ENCODE measurements at places on chromosomes 3 and 15.

- no peak for DNase-seq
Observed at GRCh38 chr3:177174607-177175170, 22.6 kb downstream of the TBL1XR1 start.

GRCh38 chr15:91936927-91937326 lies 83.4 kb downstream of the SLCO3A1 start:
- DNase-seq, result no peak

DNA sequence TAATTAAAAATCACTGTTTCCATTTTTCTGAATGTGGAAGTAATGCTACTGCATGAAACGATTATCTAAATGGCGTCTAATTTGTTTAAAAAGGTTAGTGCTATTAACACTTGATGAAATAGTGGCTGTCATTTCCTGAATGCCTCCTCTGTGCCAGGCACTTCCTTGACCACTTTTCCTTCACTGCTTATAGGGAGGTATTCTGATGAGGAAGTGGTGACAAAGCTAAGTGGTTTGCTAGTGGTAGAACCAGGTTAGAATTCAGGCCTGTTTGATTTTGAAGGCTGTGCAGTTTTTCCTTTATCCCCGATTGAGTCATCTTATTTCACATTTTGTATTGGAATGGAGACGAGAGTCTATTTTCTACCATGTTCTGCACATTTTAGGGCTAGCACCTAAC lies 119.0 kb downstream of the USP13 start:
- no peak for DNase-seq

GRCh38 chr3:46710671-46711295 lies 6.9 kb downstream of the PRSS50 start:
- DNase-seq, result no peak

GRCh38 chr3:176403531-176403930 lies 793.8 kb downstream of the TBL1XR1 start:
- no peak for DNase-seq

- no peak for DNase-seq
Observed at GRCh38 chr3:129573493-129573892, 30.5 kb downstream of the H1-8 start.

GRCh38 chr15:55344206-55344605 lies 25.2 kb downstream of the PIGB start:
- no peak for DNase-seq

- DNase-seq, result no peak
Observed at GRCh38 chr15:38427380-38427779, 26.5 kb upstream of the FAM98B start.

- DNase-seq, result peak; percentile 13
Observed at GRCh38 chr3:179603831-179604230, 607 bp downstream of the MRPL47 start.

DNA sequence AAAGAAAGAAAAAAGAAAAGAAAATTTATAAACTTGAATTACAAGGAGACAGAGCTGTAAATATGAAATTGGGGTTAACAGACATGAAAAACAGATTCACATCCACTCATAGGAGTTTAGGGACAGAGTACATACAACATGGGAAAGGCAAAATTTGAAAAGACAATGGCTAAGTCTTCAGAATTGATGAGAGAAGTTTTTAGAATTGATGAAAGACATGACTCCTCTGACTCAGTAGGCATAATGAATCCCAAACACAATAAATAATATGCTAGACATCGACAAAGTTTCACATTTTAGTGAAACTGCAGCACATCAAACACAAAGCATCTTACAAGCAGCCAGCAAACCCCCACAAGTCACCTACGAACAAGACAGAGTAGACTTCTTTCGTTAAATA lies 84.4 kb upstream of the MELTF start:
- DNase-seq, result no peak

DNA sequence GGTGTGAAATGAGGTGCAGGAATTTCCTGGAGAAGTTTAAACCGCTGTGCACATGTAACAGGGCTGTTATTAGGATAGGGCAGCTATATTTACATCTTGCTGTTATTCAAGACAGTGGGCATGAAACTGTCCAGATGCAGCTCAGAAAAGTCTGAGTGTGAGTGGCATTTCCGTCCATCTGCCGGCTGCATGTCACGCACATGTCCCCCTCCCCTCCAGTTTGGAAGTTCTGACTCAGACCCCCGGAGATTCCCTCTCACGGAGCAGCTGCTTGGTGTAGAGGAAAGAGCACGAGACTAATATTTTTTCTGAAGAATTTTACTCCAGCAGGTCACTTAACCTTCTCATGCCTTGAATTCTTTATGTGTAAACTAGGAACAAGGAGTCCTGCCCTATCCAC lies 69.8 kb downstream of the FEM1B start:
- no peak for DNase-seq

- DNase-seq, result no peak
Observed at GRCh38 chr3:16609927-16610580, 4.8 kb upstream of the DAZL start.

GRCh38 chr3:18099611-18100010 lies 325.5 kb downstream of the SATB1 start:
- no peak for DNase-seq

- no peak for DNase-seq
Observed at GRCh38 chr3:159258934-159259333, 457.1 kb downstream of the MFSD1 start.

DNA sequence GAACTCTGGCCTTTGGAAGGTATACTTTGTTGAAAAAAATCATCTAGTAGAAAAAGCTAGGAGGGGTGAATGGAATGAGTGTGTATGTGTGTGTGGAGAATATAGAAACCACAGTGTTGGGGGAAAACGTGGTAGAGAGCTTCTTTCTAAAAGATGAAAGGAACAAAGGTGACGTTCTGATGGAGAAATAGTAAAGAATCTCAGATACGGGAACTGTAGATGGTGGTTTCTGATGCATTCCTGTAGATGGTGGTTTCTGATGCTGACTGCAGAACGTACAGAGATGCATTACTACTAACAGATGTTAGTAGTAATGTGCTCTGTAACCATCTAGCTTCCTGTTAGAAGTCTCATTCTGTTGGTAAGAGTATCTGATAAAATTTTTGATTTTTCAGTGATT lies 60.2 kb downstream of the VPS8 start:
- DNase-seq, result no peak

DNA sequence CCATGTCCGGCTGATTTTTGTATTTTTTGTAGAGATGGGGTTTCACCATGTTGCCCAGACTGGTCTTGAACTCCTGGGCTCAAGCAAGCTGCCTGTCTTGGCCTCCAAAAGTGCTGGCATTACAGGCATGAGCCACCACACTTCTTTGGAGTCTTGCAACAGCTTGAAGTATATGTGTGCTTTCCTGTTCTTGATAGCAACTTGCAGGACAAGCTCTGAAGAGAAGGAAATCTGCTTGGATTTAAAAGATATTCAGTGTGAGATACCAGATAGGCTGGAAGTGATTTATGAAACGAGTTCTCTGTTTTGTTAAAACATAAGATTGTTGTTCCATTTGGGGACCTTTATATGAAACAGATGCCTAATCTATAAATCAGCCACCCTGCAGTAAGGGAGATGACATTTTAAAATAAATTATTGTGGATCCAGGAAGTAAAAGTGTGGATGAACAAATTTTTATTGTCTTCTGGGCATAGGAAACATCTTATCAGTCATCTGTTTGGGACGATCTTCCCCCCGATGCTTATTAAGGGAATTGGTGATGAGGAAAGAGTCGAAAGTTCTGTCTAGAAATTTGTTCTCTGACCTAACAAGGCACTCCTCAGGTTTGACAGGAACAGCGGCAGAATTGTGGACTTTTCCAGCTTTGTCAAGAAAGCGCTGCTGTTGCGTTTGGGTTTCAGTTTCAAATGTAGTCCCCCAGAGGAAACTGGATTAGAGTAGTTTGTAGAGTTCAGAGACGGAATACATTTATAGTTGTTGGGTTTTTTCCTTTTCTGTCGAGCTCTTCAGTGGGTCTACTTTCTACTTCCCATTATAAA lies 53.7 kb upstream of the MAGI1 start:
- no peak for DNase-seq

DNA sequence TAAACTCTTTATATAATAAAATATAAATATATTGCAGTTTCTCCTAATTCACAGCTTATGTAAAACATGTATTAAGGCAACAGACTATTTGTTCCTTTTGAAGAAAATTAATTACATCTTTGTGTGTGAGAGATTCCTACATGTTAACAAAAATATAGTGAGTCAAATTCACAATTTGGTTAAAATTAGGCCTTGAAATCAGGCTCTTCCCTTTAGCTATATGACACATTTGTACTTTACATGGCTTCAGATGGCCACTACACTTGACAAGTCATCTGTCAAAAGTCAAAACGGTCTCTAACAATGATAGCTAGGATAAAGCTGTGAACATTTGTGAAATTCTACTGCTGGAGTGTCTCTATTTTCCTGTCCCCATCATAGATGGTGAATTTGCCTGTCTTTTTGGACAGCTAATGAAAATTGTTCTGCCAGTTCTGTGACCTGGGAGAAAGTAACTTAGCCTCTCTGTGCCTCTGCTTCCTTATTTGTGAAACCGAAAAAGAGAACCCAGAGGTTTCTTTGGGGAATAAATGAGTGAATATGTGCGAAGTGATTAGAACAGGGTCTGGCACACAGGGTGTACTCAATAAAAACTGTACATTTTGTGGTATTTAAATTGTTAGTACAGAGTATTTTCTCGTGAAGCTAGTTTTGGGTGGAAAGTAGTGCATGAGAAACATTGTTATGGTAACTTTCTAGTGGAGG lies 23.6 kb downstream of the TM4SF4 start:
- no peak for DNase-seq

DNA sequence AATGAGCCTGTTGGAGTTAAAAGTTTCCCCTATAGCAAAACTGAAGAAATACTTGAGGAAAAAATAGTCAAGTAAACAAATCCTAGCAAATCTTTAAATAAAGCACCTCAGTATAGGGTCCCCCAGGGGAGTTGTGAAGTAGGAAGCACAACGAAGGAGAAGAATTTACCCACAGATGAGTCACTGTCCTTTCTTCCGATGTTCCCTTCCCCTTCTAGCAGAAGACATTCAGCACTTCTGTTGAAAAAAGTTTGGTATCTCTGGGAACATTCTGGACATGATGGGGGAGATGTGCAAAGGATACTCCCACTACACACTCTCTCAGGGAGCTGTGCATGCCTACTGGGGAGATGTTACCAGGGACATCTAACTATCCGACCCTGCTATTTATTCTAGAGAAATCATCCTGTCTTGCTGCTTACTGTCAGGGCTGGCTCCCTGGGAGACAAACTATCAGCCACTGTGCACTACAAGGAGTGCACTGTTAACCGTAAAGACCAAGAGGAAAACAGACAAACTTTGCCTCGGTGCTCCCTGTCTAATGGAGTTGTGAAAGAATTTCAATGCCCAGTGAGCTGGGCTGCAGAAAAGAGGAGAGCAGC lies 93.8 kb downstream of the RFTN1 start:
- no peak for DNase-seq

GRCh38 chr3:115819785-115820384 lies 196.6 kb downstream of the GAP43 start:
- peak; percentile 64 for DNase-seq

DNA sequence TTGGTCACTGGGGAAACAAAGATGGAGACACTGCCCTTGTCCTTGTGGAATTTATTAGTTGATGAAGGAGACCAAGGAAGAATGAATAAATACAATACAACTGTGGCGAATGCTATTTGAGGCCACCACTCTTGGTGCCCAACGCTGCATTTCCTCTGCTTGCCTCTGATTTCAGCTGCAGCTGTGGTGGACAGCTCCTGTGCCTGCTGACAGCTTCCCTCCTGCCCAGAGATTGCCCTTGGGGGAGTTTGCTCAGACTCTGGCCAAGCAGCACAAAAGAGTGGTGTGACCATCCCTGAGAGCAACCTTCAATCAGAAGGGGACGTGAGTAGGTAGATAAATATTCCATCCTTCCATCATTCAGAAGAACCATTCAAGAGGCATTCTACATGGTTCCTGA lies 64.6 kb upstream of the FHIT start:
- DNase-seq, result no peak

GRCh38 chr3:180617049-180617448 lies 15.1 kb downstream of the TTC14 start:
- DNase-seq, result no peak

DNA sequence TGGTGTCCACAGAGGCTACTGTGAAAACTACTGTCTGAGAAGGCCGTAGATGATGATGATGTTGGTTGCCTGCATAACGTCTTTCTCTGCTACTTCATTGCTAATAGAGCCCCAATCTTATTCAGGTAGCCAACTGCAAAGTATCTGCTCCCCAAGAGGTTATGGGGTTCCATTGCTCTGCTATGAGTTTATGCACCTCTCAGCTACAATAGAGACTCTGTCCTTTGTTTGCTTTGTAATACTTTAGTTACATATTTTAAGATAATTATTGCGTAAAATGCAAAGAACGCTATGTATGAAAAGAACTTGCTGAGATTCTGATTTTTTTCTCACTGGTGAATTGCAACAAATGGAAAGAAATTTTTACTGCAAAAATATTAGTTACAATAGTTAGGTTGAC lies 27.8 kb upstream of the GMPPB start:
- no peak for DNase-seq

DNA sequence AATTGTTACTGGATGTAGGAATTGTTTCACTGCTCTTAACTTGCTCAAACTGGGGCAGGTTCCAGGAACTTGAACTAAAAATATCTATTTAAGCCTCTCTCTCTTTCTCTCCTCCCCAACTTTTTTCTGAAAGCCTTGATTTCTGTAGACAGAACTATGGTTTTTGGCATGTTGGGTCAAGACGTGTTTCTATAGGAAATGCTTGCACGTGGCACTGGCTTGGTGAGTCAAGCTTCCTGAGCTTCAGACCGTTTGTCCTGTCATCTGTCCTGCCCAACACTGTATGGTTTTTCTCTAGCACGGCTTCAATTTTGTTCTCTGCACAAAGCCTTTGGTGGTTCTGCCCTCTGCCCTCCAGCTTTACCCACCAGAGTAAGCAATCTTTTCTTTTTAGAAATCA lies 13.5 kb downstream of the EAF1 start:
- DNase-seq, result no peak

DNA sequence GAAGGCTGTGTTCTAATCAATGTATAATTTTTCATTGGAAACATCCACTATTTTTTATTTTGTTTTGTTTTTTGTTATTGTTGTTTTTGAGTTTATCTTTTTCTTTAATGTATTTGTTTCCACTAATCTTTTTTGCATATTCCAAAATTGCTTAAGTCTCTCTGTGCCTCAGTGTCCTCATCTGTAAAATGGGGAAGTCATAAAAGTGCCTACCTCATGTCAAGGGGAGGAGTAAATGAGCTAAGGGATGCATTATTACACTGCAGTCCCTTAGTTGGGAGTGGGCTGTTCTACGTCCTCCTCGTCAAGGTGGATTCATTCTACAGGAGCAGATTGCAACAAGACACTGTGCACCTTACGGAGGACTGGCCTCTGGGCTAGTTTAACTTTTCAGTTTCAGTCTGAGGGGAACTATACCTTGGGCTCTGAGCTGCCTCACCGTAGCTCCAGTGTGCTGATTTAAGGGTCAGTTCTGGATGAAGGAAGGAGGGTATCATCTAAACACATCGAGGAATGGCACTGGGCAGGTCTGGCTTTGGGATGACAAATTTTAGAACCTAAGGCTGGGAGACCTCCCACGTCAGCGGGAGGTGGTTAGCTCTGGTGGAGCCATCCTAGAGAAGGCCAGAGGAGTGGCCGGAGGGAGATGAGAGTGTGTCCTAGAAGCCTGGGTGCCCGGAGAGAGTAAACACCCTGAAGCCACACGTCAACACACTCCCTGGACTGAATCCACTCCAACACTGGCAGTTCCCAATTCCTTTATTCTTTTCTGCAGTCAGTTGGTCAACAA lies 5.1 kb upstream of the SRP14 start:
- no peak for DNase-seq

Data from hematopoietic multipotent progenitor cell treated with erythropoietin and hydrocortisone succinate and interleukin-3 and kit ligand, for 15 days (in vitro differentiated cells).